ENCODE measurements at places on chromosomes 1 and 21.

DNA sequence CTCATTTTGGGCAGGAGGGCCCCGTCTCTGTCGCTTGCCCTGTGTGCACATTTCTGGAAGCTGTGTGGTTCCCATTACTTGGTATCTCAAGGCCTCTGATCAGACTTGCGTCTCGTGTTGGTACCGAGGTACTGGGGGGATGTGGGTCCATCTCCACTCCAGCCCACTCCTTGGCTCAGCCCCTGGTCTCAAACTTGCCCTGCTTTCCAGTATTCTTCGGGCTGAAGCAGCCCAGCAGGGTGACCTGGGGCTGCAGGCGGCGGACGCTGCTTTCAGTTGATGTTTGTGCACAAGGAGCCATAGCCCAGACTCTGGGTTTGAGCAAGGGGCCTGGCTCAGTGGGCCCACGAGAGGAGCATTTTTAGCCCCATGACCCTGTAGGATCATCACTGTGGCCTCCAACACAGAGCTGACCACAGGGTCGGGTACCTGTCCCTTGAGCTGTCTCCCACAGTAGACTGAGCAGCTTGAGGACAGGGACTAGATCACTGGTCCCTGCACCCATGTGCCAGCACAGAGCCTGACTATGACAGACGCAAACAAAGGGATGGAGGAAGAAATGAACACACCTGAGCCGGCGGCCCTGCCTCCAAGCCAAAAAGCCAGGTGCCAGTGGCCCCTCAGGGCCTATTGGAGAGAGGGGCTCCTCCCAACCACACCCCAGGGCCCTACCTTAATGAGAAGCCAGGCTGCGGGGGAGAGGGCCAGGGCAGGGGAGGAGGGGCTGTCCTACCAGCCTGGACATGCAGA, 46.8 kb downstream of the CHD5 start:
- no peak for DNase-seq

DNA sequence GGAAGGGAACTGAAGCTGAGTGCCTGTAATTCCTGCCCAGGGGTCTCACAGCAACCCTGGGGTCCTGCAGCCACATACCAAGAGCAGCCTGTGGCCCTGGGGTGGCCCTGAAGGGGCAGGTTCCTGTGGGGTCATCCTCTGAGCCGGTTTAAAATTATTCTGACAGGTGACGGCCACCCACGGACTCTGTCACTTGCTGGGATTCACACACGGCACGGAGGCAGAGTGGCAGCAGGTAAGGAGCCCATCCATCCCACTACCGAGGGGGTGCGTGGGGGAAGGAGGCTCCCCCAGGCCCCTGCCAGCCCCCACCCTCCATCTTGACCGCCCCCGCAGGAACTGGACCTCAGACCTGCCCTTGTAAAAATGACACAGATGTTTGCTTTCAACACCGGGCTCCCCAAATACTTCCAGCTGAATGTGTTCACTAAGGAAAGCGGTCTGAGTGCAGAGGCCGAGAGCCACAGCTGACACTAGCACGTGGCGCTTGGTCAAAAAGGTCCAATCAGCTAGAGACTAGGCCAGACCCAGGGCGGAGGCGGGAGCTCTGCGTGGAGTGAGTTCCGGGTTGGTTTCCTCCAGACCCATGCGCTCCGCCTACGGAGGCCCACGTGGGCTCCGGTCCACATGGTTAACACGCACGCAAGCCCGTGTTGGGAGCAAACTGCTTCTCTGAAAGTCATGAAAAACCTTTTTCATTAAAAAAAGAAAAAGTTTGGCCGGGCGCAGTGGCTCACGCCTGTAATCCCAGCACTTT, 10.0 kb downstream of the YBEY start:
- DNase-seq, result no peak

- no peak for DNase-seq
Observed at GRCh38 chr21:38438462-38438893, 59.8 kb downstream of the ERG start.

GRCh38 chr1:20068722-20069121, 1.3 kb upstream of the PLA2G5 start:
- DNase-seq, result no peak

DNA sequence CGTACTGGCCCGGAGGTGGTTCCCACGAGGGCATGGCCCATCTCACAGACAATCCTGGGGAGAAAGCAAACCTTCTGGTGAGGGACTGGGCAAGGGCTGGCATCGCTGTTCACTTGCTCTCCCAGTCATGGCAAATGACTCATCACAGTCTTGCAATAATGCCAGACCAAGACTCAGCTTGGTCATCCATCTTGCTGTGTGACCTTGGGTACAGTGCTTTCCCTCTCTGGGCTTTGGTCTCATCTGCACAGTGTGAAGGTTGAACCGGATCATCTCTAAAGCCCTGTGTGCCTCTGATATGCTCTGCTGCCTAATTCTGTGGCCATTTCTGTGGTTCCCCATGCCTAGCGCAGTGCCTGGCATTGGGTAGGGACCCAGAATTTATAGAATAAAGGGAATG, 143.6 kb upstream of the CD34 start:
- DNase-seq, result no peak

- DNase-seq, result no peak
Observed at GRCh38 chr1:160975026-160975425, 20.4 kb upstream of the ITLN2 start.

DNA sequence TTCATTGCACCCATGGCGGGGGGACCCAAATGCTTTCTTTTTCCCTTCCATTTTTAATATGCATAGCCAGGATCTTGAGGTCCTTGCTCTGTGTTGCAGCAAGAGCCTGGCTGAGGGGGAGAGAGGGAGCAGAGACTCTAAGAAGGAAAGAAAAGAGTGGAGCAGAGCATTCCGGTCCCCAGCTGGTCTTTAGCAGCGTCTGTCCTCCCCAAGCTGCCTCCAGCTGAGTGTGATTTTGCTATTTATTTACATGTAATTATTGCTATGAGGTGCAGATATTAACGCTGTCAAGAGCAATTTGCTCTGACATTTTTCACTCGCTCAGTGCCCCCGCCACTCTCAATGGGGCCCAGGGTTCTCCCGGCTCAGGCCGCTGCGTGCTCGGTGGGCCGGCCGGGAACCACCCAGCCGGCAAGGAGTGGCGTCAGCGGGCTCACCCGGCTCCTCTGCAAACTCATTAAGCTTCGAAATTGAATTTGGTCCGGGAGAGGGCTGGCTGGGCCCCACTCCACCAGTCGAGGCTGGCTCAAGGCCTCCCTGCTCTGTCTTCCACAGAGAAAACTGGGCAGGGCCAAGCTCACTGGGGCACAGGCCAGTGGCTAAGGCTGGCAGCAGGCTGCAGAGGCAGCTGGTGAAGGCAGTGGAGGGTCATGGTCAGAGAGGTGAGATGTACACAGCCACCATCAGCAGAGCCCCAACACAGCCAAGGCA, 93.2 kb downstream of the PAX7 start:
- no peak for DNase-seq

- no peak for DNase-seq
Observed at GRCh38 chr1:19450811-19451515, 34.4 kb downstream of the CAPZB start.

- DNase-seq, result no peak
Observed at GRCh38 chr1:230010603-230011332, 56.3 kb upstream of the GALNT2 start.

- no peak for DNase-seq
Observed at GRCh38 chr1:221633841-221634409, 108.0 kb downstream of the DUSP10 start.

DNA sequence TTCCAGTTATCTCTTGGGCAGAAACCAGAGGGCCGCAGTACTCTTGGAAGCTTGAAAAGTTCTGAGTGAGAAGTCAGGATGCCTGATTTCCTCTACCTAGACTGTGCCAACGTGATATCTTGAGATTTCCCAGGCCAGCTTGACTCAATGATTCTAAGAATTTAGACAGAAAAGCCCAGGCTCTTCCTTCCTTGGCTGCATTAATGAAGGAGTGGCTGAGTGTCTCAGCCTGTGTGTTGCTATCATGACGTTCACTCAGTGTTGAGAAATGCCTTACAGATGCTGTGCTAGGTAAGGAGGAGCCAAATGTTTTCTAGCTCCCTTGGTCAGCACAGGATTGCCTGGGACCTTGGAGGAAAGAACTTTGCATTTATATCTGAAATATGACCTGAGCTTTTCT, 454.1 kb upstream of the USP24 start:
- DNase-seq, result no peak

- no peak for DNase-seq
Observed at GRCh38 chr1:12228979-12229378, 851 bp upstream of the VPS13D start.

Data from anterior cingulate cortex (tissue), 58 donors.